Pancreas (tissue), 10 donors: ENCODE measurements at places on chromosomes 2 and 18. TPM values are rescaled to one million over a fixed set of nuclear protein-coding genes. Genes with fewer than 3 reads are reported as not detected.

Gene IL36B
- total RNA-seq, result not detected

Gene CD8A
- total RNA-seq, result 1.2 TPM

Gene TOGARAM2
- total RNA-seq, result 0.31 TPM

Gene NR4A2
- 1.3 TPM for total RNA-seq

Gene TDRD15
- total RNA-seq, result not detected

Gene SIX3
- total RNA-seq, result 0.28 TPM

Gene GPR155
- 7.4 TPM for total RNA-seq

Gene SMC6
- 4.9 TPM for total RNA-seq

Gene CYRIA
- total RNA-seq, result 7.6 TPM

Gene GKN2
- not detected for total RNA-seq

Gene RGPD4
- total RNA-seq, result not detected

Gene MSGN1
- not detected for total RNA-seq

Gene STAM2
- total RNA-seq, result 16.7 TPM

Gene EPB41L3
- total RNA-seq, result 13.4 TPM

GRCh38 chr2:72126186-72127100 is 21.2 kb downstream of the CYP26B1 start:
- no peak for DNase-seq

GRCh38 chr2:73134471-73134870 is 21.7 kb upstream of the RAB11FIP5 start:
- DNase-seq, result no peak

GRCh38 chr2:233082222-233082930 is 22.2 kb downstream of the INPP5D start:
- no peak for DNase-seq

GRCh38 chr2:892892-893291 is 57.8 kb upstream of the SNTG2 start:
- no peak for DNase-seq

DNA sequence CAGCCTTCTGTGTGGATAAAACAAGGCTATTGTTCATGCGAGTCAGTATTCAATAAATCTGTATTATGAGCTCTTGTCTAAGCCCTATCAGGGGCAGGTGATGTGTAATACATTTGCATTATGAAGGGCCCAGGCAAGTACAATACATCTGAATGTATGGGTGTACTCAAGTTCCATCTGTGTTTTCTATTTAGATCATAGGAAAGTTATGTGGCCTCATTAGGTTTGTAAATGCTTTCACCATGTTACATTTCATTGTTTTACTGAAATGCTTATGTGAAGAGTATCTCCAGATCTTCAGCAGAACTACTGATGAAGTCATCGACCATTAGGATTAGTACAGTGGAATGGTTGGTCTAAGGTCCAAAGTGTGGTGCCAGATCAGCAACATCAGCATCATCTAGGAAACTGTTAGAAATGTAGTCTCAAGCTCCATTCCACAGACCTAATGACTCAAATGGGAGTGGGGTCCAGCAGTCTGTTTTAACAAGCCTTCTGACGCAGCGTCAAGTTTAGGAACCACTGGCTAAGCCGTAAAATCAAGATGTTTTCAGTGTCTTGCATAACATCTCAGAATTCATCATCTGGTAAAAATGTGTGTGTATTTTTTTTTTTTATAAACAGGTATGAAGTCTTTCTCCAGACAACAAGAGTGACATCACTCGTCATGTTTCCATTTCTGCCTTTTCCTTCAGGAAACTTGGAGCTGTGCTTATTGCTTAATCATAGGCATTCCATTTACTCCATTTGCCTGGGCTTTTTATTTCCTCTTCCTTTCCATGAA is 80.5 kb downstream of the LYPD6 start:
- no peak for DNase-seq

GRCh38 chr2:79259959-79260358 is 100.4 kb upstream of the REG3A start:
- no peak for DNase-seq

DNA sequence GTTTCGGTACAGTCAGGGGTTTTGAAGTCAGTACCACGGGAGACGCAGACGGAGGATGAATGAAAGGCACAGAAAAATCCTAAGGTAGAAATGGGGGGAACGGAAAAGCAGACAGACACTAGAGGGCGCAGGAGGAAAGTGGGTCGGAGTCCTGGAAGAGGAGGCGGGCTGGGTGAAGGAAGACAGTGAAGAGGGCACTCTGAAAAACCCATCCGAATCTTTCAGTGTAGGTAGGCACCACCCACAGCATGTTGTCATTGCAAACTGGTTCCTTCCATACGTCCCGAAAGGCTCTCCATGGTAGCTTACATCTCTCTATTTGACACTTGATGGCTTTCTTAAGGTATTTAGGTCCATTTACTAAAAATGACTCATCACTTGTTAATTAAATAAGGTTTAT is 18.5 kb upstream of the ZNF236 start:
- no peak for DNase-seq

DNA sequence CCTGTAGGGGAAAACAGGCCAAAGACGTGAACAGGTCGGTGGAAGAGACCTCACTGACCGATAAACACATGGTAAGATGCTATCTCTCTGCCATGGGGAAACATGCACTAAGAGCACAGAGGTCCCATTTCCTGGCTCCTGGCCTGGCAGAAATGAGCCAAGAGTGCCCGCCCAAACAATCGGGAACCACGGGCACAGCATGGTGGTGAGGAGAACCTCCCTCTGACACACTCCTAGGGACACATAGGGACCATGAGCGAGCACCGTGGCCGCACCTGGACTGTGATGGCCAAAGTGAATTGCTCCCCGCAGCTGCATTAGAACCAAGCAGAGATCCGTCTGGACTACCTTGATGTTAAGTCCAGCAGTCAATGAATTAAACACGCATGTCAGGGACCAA is 11.1 kb downstream of the HS6ST1 start:
- DNase-seq, result peak; percentile 44

- no peak for DNase-seq
These were observed 852 bp upstream of the KCNH7 start for GRCh38 chr2:162839419-162839818.

DNA sequence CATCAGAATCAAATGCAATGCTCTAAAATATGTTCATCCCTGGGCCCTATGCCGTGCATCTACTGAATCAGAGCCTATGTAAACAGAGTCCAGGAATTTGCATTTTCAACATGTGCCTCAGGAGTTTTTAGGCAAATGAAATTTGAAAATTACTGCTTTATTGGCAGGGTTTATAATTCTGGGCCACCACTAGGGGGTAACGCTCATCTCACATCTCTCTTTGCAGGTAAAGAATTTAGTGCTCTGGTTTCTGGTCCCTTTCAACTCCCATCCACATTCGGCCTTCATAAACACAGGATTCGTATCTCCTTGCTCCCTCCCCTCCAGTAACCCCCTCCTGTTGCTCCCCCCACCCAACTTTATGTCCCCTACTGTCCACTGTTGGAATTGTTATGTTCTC is 49.3 kb downstream of the LYPD6B start:
- no peak for DNase-seq

- DNase-seq, result no peak
These were observed 57.9 kb downstream of the SNORC start for GRCh38 chr2:232927793-232928550.

- DNase-seq, result no peak
These were observed 39.3 kb downstream of the AP1S3 start for GRCh38 chr2:223797811-223798721.

GRCh38 chr18:11802586-11802985 is 48.6 kb upstream of the CHMP1B start:
- DNase-seq, result no peak

DNA sequence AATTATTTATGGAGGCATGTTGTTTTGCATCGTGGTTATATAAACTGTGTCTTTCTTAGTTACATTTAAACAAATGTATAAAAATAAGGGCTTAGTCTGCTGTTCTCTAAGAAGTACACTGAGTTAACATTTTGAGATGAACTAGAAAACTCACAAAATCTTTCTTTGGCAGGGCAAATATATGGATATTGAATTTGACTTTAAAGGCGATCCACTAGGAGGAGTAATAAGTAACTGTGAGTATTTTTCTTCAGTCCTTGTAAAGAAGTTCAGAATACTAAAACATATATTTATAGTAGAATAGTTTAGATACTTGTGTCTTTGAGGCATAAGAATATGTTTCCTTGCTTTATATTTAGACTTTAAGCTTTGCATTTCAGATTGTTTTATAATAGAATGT is 104.8 kb downstream of the MYO1B start:
- DNase-seq, result no peak

DNA sequence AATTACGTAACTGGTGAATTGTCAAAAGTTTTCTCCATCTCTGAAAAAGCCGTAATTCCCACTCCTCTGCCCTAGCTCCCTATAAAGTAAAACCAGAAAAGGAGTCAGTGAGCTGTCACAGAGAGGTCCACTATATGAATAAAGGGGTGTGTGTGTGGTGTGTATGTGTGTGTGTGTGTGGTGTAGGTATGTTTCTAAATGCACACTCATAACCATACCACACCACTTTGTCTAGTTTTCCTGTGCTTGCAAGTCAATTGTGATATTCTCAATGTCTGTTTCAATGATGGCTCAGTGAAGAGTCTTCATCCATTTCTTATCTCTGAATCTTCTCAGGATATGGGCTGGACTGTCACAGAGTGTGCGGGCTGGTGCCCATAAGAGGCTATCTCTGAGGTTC is 54.8 kb upstream of the CCDC68 start:
- no peak for DNase-seq

- DNase-seq, result no peak
These were observed 978 bp upstream of the TUBA4A start for GRCh38 chr2:219254590-219255201.

DNA sequence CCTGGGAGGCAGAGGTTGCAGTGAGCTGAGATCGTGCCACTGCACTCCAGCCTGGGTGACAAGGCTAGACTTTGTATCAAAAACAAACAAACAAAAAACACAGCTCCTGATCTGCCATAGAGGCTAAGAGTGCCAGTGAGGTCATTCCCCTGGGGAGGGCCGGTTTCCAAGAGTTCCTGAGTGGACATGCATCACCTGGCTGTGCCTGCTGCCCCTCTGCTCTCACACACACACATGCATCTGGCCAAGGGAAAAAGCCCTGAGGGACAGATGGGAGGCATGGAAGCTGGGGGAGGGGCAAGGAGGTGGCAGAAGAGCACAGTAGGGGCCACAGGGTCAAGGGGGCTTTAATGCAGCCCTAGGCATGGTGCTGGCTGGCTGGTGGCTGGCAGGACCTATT is 60.4 kb downstream of the ZBTB7C start:
- DNase-seq, result no peak

DNA sequence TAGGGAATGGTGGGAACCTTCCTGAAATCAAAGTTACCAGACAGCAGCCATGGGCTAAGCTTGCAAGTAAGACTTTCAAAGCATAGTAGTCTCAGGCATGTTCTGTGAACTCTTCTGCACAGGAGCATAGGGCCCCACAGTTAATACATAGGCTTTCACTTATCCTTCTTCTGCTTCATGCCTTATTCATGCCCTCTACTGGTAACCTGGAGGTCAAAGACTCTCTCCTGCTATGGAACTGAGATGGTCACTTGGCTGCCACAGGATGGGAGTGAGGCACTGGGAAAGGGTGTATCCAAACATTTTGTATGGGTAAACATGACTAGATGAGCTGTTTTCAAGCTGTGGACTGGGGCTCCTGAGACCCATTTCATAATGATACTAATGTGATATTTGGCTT is 49.1 kb upstream of the ZNF638 start:
- no peak for DNase-seq

GRCh38 chr18:59957957-59958356 is 58.2 kb downstream of the PMAIP1 start:
- DNase-seq, result peak; percentile 27

DNA sequence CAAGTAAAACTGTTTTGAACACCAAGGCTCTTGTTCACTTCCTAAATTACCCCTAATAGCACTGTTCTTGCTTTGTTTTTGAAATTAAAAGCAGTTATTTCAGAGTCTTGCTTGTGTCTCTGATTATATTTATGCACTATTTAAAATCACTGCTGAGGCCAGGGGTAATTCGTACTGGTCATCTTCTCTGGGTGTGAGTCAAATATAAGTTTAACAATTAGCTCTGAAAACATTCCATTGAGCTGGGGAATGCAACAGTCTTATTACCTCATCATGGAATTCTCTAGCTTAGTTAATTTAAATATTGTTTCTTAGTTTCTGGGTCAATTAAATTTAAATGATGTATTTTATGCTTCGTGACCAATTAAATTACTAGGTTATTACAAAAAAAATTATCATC is 135.0 kb downstream of the MEIS1 start:
- DNase-seq, result no peak

DNA sequence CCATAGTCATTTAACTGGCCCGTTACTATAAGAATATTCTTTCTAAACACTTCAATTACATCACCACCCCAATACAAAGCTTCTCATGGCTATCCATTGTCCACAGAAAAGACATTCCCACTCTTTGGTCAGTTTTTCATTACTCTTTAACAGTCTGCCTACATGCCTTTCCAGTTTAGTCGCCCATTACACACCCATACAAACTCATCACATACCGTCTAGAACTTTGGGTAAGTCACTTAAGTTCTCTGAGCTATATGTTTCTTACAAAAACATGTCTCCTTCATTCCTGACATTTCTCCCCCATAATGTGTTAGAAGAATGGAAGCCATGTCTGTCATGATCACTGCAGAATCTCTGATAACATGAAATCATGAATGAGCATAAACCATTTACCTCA is 108.2 kb upstream of the STK17B start:
- no peak for DNase-seq

DNA sequence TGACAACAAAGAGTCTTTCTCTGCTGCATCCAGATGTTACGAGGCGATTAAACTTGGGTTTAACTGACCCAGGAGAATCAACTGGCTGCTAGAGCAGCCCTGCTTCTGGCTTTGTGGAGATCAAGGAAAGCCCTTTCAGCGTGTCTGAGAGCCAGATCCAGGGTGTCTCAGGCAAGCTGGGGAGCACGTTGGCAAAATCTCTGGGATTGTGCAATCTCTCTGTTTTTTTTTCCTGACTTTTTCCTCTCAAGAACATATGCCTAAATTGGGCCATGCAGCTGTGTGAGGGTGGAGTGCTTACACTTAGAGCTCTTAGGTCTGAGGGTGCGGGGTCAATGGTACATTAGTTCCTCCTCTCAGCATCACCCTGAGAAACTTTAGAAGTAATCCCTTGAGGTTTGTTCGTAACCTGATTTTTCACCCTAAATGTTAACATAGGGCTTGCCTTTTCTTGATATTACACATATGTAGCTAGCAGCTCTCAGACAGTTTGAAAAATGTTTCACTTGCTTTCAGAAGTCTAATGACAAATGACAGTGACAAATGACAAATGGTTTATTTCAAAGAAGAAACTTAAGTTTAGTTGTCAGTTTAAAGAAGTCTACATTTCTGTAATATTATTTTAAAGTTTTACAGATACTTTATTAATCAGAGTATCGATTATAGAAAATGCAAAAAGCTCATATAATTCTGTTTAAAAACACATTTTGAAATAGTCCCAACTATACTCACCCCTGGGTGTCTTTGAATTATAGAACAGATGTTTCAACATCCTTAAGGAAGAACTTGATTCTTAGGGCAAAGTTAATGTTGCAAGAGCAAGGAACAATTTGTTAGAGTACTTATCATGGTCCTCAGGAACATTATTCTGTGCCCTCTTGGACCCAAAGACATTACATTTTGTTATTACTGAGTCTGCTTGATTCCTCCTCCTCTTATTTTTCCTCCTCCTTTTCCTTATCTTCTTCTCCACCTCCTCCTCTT is 38.4 kb upstream of the ZSWIM2 start:
- no peak for DNase-seq

- DNase-seq, result no peak
These were observed 167.2 kb upstream of the REV1 start for GRCh38 chr2:99656994-99657393.
